ENCODE measurements at places on chromosomes 12 and 14.

DNA sequence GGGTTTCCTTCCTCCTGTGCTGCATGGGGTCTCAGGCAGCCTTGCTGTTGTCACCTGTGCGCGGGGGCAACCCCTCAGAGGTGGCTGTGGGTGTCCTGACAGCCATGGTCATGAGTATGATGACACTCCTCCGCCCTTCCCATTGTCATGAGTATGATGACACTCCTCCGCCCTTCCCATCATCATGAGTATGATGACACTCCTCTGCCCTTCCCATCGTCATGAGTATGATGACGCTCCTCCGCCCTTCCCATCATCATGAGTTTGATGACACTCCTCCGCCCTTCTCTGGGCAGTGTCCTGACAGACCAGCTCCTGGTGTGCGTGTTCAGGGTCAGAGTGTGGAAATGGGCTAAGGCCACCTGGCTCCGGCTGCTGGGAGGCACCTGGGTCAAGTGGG, 40.0 kb downstream of the FBRSL1 start:
- no peak for DNase-seq

DNA sequence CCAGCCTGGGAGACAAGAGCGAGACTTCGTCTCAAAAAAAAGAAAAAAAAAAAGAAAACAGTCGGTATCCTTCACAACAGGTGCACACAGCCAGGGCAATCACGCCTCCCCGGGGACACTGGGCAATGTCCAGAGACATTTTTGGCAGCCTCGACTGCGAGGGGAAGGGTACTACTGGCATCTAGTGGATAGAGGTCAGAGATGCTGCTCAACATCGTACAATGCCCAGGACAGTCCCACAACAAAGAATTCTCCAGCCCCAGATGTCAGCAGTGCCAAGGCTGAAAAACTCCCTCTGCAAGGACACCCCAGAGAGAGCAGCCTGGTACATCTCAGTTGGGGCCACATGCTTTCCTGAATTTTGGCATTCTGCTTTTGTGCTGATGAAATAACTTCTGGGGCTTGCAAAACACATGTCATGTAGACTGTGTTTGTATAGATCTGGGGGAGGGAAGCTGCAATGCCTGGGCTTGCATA, 21.5 kb downstream of the ALDH2 start:
- DNase-seq: no peak

- no peak for DNase-seq
Measured at GRCh38 chr12:94870511-94870910, 133.0 kb downstream of the NDUFA12 start.

DNA sequence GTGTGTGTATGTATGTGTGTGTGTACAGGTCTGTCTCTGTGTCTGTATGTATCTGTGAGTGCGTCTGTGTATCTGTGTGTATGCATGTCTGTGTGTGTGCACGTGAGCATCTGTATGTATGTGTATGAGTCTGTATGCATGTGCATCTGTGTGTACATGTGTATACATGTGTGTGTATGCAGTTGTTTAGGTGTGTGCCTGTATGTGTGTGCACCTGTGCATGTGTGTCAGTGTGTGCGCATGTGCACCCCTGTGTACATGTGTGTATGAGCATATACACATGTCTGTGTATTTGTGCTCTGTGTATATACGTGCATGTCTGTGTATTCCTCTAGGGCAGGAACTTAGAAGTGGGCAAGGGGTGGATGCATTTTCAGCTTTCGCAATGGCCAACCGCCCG, 116.0 kb downstream of the TMEM132C start:
- no peak for DNase-seq

- no peak for DNase-seq
Measured at GRCh38 chr12:14839262-14839661, 4.1 kb downstream of the ART4 start.

All from stimulated activated CD4-positive, alpha-beta T cell treated with anti-CD3 and anti-CD28 coated beads, Interleukin-1b, Interleukin-23, amount 100 ng/mL, for 1 hour (primary cell).